ENCODE measurements at places on chromosomes 2 and 18.
A peak's percentile ranks its signal among the peaks of the same experiment; 100 is the strongest.

DNA sequence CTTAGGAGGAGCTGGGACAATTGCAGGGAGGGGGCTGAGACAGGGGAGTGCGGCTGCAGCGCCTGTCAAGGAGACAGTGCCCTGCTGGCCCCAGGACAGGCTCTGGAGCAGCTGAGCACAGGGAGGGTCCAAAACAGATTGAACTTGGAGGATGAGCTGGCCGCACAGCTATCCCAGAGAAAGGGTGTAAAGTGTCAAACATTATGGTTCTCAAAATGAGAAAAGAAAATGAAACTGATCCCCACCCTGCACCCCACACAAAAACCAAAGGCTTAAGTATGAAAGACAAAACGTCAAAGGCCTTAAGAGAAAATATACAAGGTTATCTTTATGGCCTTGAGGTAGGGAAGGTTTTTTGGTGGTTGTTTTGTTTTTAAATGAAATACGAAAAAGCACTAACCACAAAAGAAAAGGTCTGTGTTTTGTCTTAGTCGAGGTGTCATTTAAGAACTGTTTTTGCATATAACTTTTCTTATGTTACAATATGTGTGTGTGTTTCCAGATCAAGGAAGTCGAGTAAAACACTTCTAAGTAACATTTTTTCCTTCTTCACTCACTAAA, 111.8 kb downstream of the HDAC4 start:
- peak; percentile 52 for DNase-seq

DNA sequence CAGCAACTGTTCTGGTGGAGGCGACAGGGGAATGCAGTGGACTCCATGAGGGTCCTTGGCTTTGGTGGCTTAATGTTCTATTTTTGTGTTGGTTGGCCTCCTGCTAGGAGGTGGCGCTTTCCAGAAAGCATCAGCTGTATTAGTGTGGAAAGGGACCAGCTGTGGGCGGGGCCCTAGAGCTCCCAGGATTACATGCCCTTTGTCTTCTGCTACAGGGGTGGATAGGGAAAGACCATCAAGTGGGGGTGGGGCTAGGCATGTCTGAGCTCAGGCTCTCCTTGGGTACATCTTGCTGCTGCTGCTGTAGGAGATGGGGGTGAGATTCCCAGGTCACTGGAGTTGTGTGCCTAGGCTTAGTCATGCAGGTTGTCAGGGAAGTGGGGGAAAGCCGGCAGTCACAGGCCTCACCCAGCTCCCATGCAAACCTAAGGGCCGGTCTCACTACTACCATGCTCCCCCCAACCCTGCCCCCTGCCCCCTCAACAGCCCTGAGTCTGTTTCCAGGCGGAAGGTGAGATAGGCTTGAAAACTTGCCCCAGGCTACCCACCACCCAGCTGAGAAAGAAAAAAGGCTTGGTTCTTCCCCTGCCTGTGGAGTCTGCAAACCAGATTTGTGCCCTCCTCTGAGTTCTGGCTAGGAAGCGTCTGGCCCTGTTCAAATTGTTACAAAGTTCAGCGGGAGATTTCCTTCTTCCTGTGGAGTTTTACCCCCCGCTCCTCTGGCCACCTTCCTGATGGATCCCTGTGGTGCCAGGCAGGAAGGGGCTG, 141.3 kb upstream of the LYPD1 start:
- DNase-seq, result no peak

GRCh38 chr2:16200554-16201193, 260.3 kb downstream of the MYCN start:
- no peak for DNase-seq

DNA sequence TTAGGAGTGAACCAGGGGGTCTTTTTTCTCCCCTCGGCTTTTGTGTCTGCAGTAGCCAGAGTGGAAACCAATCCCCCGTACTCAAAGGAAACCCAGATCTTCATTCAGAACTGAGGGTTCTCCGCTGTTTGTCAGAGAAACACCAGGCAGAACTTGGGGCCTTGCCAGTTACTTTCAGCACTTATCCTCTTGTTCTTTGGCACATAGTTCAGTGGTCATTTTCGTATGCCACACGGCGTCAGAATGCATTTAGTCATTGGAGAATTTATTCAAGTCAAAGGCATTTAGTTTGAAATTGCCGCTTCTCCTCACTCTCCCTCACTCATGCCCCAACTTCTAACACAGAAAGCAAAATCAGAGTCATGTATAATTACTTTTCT, 102.9 kb downstream of the CABLES1 start:
- DNase-seq, result no peak

- no peak for DNase-seq
These were observed 429.4 kb downstream of the ERBB4 start for GRCh38 chr2:212109217-212109616.

All from GM12891 (cell line).